ENCODE measurements at places on chromosomes 5 and 9.

DNA sequence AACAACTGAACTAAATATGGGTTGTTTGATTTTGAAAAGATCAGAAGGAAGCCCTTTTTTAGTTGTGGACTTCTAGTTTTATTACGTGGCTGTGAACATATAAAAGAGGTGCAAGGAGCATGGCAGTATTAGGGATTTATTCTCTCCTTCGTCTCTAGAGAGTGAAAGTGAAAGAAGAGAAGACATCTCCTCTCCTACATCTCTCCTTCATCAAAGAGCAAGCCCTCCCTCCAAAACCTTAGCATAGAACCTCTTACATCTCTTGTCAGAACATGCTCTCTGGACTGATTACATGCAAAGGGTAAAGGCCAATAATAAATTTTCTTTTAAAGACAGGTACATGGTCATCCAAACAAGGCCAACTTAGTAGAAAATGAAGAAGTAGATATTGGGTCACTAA lies 184.3 kb upstream of the IRX1 start:
- DNase-seq, result no peak

GRCh38 chr5:123097483-123097870 lies 8.4 kb downstream of the PRDM6 start:
- no peak for DNase-seq

DNA sequence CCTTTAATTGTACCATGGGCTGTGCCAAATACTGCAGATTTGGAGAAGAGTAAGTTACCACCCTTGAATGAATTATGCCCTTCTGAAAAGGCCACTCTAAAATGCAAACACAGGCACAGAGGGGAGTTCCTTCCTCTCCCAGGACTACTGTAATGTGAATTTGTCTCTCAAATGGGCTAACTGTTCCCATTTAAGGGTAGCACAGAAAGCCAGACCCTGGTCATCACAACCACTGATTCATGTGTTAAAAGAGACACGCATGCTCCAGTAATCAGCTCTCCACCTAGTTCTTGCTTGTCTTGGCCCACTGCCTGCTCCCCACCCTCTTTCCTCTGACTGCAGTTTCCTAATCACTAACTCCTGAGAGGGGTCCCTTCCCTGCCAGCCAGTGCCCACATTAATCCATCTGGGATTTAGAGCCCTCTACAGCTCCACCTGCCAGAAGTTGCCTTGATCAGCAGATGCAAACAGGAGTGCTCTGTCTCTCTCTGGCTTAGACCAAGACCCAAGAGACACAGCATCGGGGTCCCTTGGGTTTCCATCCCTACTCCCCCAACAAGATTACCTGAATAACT lies 382.4 kb downstream of the TMEM167A start:
- DNase-seq, result no peak

DNA sequence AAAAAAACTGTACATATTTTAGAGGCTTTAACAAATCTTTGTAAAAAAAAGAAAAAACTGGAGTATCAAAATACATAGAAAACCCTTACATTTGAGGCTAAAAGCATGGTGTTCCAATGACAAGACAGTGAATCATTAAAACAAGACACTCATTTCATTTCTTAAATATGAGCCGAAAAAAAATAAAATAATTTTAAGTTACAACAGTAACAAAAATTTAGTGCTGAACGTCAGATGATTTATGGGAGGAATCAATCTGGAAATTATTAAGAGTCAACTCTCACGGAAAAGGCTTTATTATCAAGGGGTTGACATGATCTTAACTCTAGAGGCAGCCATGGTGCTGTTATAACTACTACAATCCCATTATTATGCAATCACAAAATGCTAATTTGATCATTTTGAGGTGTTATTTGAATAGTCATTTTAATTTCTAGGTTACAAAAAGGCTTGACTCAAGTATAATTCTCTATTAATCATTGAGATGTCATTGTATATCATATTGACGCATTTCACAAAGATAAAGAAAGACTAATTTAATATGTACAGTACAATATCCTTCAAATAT lies 51.9 kb downstream of the MAPKAP1 start:
- no peak for DNase-seq

DNA sequence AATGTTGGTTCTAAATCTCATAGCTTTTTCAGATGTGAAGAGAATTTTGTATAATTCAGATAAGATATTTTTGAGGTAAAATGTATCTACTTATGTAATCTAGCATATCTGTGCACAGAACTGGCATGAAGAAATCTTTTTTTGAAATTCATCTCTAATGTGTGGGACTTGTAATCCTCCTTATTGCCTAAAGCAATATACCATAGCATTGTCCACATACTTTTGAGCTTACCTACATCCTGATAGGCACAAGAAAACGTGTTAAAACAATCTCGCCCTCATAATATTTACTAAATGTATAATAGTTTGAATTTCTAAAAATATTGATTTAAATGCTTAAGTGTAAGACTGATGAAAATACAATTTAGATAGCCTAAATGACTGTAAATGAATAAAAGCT lies 1686.5 kb upstream of the ACO1 start:
- no peak for DNase-seq

DNA sequence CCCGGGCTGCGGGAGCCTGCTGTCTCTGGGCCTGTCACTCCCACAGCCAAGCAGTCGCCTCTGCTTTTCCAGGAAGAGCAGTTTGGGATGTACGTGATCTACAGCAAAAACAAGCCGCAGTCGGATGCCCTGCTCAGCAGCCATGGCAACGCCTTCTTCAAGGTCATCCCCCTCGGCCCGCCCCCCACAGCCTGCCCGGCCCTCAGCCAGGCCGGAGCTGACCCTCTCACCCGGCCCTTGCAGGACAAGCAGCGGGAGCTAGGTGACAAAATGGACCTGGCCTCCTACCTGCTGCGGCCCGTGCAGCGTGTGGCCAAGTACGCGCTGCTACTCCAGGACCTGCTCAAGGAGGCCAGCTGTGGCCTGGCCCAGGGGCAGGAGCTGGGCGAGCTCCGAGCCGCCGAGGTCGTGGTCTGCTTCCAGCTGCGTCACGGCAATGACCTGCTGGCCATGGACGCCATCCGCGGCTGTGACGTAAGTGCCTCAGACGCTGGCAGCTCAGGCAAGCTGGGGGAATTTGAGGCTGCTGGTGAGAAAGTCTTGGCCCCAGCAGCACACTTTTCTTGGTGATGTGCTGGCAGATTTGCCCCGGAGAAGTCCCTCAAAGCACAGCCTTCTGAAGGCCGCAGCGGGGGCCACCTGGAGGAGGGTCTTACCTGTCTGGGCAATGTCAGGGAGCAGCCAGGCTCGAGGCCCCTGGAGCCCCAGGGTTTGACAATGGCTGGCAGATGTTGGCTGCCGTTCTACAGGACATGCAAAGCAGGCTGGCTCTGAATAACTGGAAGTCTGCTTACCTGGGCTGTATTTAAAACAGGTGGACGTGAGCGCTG lies 20.1 kb upstream of the LRRC14B start:
- no peak for DNase-seq

All from common myeloid progenitor, CD34-positive (primary cell).